ENCODE measurements at places on chromosomes 16 and 17. TPM values are rescaled to one million over a fixed set of nuclear protein-coding genes. Genes with fewer than 3 reads are reported as not detected.

The MAPK8IP3 gene
- total RNA-seq, result 63.0 TPM

The AOC3 gene
- total RNA-seq, result 160 TPM

The OTOP2 gene
- not detected for total RNA-seq

The TOB1 gene
- total RNA-seq, result 72.9 TPM

The SOX8 gene
- total RNA-seq, result 0.15 TPM

The HASPIN gene
- 0.68 TPM for total RNA-seq

The SUMO2 gene
- total RNA-seq, result 351 TPM

The CACNG3 gene
- total RNA-seq, result not detected

The CCL7 gene
- not detected for total RNA-seq

The RGS11 gene
- total RNA-seq, result 8.2 TPM

The AOC2 gene
- 2.1 TPM for total RNA-seq

The SCRN2 gene
- total RNA-seq, result 30.9 TPM

The C17orf50 gene
- total RNA-seq, result not detected

The PDE6G gene
- 2.0 TPM for total RNA-seq

The SERPINF2 gene
- 24.1 TPM for total RNA-seq

The TEKT5 gene
- total RNA-seq, result not detected

The OR2C1 gene
- not detected for total RNA-seq

The PRSS53 gene
- 2.4 TPM for total RNA-seq

The NTN1 gene
- 7.8 TPM for total RNA-seq

The SCARF1 gene
- 37.4 TPM for total RNA-seq

The STH gene
- total RNA-seq, result not detected

The TTLL6 gene
- total RNA-seq, result 2.7 TPM

The FOXN1 gene
- total RNA-seq, result 0.15 TPM

The MBTD1 gene
- total RNA-seq, result 15.2 TPM

The GRAP gene
- 8.5 TPM for total RNA-seq

The LRRC36 gene
- 42.1 TPM for total RNA-seq

The SPATA22 gene
- 0.53 TPM for total RNA-seq

The CBFA2T3 gene
- 14.3 TPM for total RNA-seq

The HAS3 gene
- total RNA-seq, result 12.6 TPM

The HAPSTR1 gene
- 53.1 TPM for total RNA-seq

The SDR42E2 gene
- 0.24 TPM for total RNA-seq

The LGALS9B gene
- total RNA-seq, result not detected

The GNAO1 gene
- total RNA-seq, result 1.8 TPM

The TNFRSF13B gene
- 0.27 TPM for total RNA-seq

The CHST5 gene
- total RNA-seq, result 0.62 TPM

The OR1F1 gene
- not detected for total RNA-seq

The CLDN9 gene
- total RNA-seq, result 1.0 TPM

The TMEM106A gene
- 17.9 TPM for total RNA-seq

The CPNE7 gene
- 0.35 TPM for total RNA-seq

The RNF43 gene
- total RNA-seq, result 9.7 TPM

The PARD6A gene
- total RNA-seq, result 5.5 TPM

The USH1G gene
- 0.21 TPM for total RNA-seq

The SPATA33 gene
- total RNA-seq, result 9.7 TPM

The PRAC1 gene
- total RNA-seq, result not detected

The NME2 gene
- 321 TPM for total RNA-seq

The KRT13 gene
- 5.2 TPM for total RNA-seq

The CCL3 gene
- 8.5 TPM for total RNA-seq

The ABCA9 gene
- 14.6 TPM for total RNA-seq

The CD300LD gene
- total RNA-seq, result not detected

The MYH13 gene
- not detected for total RNA-seq

The CORO1A gene
- 76.3 TPM for total RNA-seq

The PIPOX gene
- total RNA-seq, result 1.3 TPM

The CDIP1 gene
- 21.1 TPM for total RNA-seq

The ACBD4 gene
- 16.6 TPM for total RNA-seq

The CLEC18B gene
- total RNA-seq, result 1.2 TPM

The CD79B gene
- total RNA-seq, result 4.7 TPM
